Myometrial cell (primary cell): ENCODE measurements at places on chromosomes 2 and 18. TPM values are rescaled to one million over a fixed set of nuclear protein-coding genes. Genes with fewer than 3 reads are reported as not detected.

The POTEE gene
- total RNA-seq: not detected in 2 replicates

The FOXI3 gene
- not detected in 2 replicates for total RNA-seq

The POTEI gene
- not detected in 2 replicates for total RNA-seq

The SGO2 gene
- total RNA-seq: 9.8 and 17.0 TPM in 2 replicates

The AGPS gene
- 20.0 and 36.6 TPM in 2 replicates for total RNA-seq

The SCN3A gene
- not detected in 2 replicates for total RNA-seq

The CNTNAP5 gene
- not detected in 2 replicates for total RNA-seq

The MAB21L4 gene
- total RNA-seq: not detected in 2 replicates

The CAPN14 gene
- under 0.01 TPM in 2 replicates for total RNA-seq

The GALNT13 gene
- 0.18 and 1.7 TPM in 2 replicates for total RNA-seq
